ENCODE measurements at places on chromosomes 7 and 10.
A peak's percentile ranks its signal among the peaks of the same experiment; 100 is the strongest.

DNA sequence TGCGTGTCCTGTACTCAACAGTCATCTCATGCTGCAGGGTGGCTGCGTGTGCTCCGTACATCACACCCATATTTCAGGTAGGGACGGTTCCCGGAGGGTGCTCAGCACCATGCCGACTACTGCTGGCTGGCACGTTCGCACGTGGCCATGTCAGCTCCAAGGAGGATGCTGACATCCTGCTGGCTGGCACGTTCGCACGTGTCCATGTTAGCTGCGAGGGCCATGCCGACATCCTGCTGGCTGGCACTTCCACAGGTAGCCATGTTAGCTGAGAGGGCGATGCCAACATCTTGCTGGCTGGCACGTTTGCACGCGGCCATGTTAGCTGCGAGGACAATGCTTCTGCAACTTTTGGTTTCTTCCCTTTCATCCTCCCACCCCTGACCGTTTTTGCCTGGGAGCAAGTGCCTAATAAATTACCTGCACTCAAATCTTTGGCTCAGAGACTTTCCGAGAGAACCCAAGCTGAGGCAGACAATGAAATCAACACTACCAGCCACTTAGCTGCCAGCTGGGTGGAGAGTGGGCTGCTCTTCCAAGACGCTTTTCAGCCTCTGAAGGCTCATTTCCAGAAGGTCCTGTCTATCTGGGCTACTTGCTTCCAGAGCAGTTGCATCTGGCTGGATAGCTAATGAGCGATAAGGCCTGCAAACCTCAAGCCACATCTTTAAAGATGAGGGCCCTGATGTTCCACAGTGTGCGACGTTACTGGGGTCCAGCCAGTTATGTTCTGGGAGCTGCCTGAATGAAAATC is 104.6 kb downstream of the WDR37 start:
- no peak for DNase-seq

- peak; percentile 36 for DNase-seq
Observed at GRCh38 chr7:108146070-108146842, 16.1 kb upstream of the LAMB4 start.

- peak; percentile 58 for DNase-seq
Observed at GRCh38 chr7:92835851-92836488, 403 bp downstream of the CDK6 start.

DNA sequence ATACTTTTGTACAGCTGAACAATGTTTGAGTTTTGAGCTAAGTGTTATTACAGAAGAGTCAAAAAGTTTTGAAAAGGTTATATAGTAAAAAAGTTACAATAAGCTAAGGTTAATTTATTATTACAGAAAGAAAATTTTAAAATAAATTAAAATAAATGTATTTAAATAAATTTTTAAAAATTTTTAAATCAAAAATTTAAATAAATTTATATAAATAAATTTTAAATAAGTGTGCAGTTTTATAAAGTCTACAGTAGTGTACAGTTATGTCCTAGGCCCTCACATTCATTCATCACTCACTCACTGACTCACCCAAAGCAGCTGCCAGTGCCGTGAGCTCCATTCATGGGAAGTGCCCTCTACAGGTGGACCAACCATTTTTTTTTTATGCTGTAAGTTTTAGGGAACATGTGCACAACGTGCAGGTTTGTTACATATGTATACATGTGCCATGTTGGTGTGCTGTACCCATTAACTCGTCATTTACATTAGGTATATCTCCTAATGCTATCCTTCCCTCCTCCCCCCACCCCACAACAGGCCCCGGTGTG is 462.9 kb upstream of the ZMIZ1 start:
- DNase-seq, result no peak

GRCh38 chr10:126564326-126564888 is 106.1 kb downstream of the C10orf90 start:
- DNase-seq, result no peak

- no peak for DNase-seq
Observed at GRCh38 chr10:78327778-78328591, 294.3 kb downstream of the RPS24 start.

GRCh38 chr7:15175152-15175551 is 272.6 kb upstream of the DGKB start:
- DNase-seq, result no peak

- DNase-seq, result no peak
Observed at GRCh38 chr10:30863516-30864210, 168.0 kb downstream of the ZNF438 start.

- no peak for DNase-seq
Observed at GRCh38 chr10:72541337-72541736, 84.5 kb downstream of the MICU1 start.

DNA sequence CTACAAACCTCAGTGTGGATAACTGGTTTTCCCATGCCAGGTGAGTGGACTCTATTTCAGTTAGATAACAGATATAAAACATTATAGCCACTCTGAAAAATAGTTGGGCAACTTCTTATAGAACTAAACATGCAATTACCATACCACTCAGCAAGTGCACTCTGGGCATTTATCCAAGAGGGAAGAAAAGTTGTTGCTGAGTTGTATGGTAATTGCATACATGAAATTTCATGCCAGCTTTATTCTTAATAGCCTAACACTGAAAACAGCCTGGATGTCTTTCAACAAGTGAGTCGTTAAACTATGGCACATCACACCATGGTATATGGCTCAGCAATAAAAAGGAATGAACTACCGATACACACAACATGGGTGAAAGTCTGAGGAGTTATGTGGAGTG is 10.6 kb upstream of the UPP1 start:
- DNase-seq, result no peak

DNA sequence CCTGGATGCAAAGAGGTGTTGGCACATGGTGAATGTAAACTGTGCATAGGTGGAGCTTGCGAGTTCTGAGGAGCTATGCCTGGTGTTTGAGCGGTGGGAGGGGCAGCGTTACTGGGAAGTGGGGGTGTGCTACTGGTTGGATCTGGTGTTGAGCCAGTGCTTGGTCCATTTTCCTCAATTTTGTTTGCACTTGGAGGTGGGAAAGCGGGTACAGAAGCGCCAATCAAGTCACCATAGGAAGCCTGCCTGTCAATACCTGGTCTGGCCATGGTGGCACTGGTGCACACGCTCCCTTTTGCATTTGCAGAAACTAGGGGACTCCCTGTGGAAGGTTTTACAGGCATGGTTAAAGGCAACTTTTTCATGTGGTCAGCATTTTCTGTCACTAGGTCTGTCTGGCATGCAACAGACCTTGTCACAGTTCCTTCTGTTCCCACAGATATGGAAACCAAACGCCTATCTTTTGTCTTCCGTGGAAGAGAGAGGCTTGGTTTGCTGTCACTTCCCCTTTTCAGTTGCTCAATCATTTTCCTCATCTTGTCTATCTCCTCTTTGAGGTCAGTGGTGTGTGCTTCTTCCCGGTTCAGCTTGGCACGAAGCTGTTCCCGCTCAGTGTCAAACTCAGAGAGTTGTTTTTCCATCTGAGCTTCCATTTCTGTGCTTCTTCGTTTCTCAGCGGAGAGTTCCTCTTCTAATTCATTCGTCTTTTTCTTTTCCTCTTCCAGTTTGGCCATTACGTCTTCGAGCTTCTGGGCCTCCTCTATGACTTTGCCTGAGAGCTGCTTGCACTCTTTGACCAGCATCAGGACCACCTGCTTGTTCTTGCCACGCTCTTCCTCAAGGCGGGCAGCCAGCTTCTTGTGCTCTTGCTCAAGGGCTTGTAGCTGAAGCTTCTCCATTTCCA is 81.1 kb downstream of the CTTNBP2 start:
- no peak for DNase-seq

GRCh38 chr10:44413416-44413815 is 28.5 kb upstream of the CXCL12 start:
- DNase-seq, result no peak

DNA sequence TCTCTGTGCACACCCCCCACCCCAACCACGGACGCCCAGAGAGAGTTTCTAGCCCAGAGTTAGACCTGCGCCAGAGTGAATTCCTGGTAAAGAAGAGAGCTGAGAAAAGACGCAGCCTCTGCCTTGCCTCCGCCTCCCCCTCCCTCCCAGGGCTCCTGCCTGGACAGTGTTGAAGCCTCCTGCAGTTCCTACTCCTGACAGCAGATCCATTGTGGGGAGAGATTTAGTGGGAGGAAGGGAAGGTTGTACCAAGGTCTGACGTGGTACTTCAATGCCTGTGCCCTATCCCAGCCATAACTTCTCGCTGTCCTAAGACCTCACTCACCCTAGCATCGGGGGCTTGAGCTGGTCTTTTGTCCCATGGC is 952 bp downstream of the SRRM3 start:
- DNase-seq, result no peak

GRCh38 chr7:50851451-50851850 is 68.8 kb upstream of the GRB10 start:
- no peak for DNase-seq

DNA sequence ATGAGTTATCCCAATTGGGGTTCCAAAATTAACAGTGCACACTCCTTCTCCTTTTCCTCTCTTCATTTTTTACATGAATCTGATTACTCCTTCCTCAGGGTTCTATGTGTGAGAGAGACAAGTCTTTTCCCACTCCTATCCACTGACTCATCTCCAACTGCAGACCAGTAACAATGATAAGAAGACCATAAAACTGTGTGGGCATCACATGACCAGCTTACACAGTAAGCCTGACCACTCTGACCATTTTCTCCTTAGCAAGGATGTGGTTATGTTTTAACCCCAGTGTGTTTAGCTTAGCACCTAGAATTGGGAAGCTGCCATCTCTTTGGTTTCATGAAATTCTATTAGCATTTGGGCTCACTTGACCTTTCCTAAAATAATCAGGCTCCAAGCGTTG is 145.0 kb upstream of the CALCR start:
- no peak for DNase-seq

GRCh38 chr10:48533951-48534720 is 70.7 kb downstream of the ARHGAP22 start:
- no peak for DNase-seq

- no peak for DNase-seq
Observed at GRCh38 chr7:13920053-13920697, 69.3 kb downstream of the ETV1 start.

- DNase-seq, result no peak
Observed at GRCh38 chr10:71596759-71597158, 122.8 kb downstream of the C10orf105 start.

GRCh38 chr10:79184657-79185056 is 115.9 kb downstream of the ZMIZ1 start:
- no peak for DNase-seq
